NCI-H524 (cell line): ENCODE measurements at places on chromosomes 3 and 15.

- DNase-seq = no peak
These were observed 67.2 kb upstream of the TP63 start for GRCh38 chr3:189563853-189564563.

GRCh38 chr3:148208975-148209374, 488.7 kb upstream of the AGTR1 start:
- DNase-seq = no peak

- DNase-seq = no peak
These were observed 12.8 kb upstream of the KLHL40 start for GRCh38 chr3:42672515-42672914.

DNA sequence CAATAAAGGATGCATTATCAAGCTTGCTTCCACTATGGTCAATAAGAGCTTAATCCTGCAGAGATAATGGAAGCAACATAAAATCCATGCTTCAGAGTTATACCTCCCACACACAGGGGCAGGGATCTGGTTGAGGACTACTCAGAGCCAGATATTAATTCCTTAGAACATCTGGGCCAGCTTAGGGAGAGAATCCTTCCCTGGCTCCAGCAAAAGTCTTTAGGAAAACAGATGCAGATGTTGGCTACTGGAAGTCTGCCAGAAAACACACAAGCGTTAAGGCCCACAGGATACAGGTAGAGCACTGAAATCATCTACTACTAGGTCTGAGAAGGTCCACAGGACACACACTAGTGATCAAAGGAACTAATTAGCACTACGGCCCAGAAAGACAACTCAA, 25.2 kb downstream of the TMEM202 start:
- no peak for DNase-seq

DNA sequence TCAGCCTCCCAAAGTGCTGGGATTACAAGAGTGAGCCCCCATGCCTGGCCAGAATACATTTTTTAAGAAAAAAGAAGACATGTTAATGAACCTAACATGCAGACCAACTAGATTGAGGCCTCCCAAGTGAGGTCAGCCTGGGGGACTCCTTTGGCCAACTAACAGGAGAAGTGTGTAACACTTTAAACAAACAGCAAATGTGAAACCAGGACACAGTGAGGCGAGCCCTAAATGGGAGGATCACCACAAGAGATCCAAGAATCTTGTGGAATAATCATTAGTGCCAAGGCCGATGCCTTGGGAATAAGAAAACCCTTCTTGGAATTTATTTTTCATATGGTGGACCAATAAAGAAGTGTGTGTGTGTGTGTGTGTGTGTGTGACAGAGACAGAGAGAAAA, 73.9 kb downstream of the ATP10A start:
- no peak for DNase-seq

DNA sequence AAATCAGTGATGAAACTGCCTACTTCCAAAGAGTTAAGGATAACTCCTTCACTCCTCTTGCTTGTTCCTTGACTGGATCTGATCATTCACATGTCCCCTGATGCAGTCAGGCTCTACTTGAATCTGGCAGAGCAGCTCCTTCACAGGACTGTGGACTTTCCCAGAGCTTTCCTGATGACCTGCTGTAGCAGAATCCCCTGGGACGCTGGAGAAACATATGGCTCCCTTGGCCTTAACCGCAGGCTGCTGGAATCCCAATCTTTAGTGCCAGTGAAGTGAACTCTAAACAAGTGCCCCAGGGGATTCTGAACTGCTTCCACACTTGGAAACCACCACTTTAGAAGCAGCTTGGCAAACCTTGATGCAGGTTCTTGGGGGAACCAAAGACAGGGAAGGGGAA, 217.8 kb downstream of the CHST2 start:
- DNase-seq = peak; percentile 99

GRCh38 chr3:197599089-197599765, 43.5 kb upstream of the BDH1 start:
- no peak for DNase-seq

GRCh38 chr15:59179717-59180116, 26.9 kb upstream of the LDHAL6B start:
- peak; percentile 57 for DNase-seq

DNA sequence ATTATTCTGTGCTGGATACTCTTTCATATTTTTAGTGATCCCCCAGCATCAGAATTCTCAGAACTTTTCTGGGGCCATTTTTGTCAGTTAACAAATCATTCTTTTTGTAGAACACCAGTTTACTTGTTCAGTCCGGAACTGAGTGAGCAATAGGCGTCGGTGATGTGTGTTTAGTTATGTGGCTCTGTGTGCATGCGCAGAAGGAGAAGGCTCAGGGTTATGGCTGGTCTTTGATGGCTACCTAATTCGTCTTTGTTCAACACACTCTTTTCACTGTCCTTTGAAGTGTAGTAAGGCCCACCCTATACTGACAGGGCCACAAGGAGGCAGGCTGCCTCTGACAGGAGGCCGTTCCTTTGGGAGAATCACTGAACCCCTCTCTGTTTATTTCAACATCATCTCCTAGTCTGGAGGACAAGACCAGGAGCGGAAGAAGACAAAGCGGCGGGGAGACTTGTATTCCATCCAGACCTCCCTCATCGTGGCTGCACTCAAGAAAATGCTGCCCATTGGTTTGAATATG, 158.2 kb upstream of the CHRM5 start:
- DNase-seq = no peak

- no peak for DNase-seq
These were observed 16.3 kb upstream of the EMC3 start for GRCh38 chr3:10002951-10003350.

GRCh38 chr15:67144609-67145311, 79.4 kb downstream of the SMAD3 start:
- DNase-seq = no peak

GRCh38 chr15:99704444-99704838, 28.8 kb downstream of the LYSMD4 start:
- peak; percentile 65 for DNase-seq

DNA sequence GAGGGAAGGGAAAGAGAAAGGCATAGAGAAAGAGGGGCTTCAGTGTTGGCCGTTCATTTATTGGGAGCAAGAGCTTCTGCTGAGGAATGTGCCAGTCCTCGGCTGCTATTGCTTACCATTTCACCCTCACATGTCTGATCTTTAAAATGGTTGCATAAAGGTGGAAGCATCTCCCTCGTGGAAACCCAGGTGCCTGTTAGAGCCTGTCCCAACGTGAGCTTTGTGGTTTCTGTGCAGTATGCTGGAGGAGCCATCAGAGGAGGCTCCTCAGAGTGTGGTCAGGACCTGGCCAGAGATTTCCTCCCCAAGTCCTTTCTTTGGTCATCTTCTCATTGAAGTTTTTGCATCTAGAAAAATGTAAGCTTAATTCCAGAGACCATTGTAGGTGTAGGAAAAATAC, 34.4 kb downstream of the PSMD6 start:
- no peak for DNase-seq

DNA sequence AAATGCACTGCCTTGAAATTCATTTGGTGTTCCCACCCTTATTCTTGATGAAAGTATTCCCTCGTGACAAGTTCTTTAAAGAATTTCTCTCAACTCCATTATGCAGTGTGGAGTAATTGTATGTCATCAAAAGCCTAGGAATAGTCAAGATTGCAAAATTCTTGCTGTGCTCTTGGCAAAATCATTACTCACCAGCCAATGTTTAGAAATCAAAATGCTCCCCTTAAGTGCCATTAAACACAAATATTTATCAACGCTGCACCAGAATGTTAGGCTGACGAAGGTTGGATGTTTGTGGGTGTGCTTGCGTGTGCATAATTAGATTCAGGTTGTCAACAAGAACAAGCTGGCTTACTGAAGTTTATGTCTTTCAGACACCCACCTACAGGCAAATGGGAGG, 40.5 kb downstream of the SST start:
- DNase-seq = no peak

DNA sequence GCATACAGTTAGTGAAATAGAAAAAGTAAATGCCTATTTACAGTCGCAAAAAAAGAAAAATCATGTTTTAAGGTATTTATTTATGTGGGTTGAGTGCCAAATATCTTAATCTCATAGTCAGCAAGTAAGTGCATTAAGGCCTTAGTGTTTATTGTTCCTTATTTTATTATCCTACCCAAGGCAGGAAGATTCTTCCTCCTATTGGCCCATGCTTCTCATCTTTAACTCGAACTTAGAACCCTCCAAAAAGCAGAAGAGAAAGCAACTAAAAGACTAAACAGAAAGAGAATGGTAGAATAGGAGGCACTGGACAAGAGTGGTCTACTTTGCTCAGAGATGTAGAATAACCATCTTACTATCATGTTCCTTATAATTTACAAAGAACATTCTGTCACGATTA, 7.5 kb downstream of the RFX7 start:
- DNase-seq = no peak

DNA sequence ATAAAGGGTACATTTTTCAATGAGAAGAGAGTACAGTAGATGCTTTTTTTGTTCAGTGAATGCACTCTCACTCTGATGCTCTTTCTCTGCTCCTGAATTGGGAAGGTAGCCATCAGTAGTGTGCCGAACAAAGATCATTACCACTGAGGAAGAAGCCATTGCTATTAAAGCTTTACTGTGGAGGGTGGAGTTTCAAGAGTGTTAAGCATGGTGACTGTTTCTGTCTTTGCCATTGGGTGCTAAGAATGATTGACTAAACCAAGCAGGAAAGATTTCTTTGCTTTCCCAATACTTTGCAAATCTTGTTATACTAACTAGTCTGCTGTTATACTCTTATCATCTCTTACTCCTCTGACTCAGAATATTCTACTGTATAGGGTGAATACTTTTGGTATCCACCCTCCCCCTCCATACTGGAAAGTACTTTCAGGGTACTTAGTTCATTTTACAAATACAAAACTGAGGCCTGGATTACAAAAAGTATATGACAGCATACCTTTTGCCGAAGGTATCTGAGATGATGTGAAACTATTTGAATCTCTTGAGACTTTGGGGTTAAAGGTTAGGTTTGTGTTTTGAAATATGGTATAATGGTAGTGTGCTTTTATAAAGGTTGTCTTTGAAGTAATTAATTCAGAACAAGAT, 1.7 kb downstream of the RAB11A start:
- DNase-seq = peak; percentile 20

- DNase-seq = no peak
These were observed 21.4 kb downstream of the CCR1 start for GRCh38 chr3:46186471-46187340.

GRCh38 chr15:71791975-71792374, 18.4 kb upstream of the NR2E3 start:
- no peak for DNase-seq

- DNase-seq = peak; percentile 38
These were observed 528.4 kb upstream of the RGMA start for GRCh38 chr15:93617443-93617842.

- DNase-seq = no peak
These were observed 9.0 kb downstream of the GOLIM4 start for GRCh38 chr3:168086541-168087260.

DNA sequence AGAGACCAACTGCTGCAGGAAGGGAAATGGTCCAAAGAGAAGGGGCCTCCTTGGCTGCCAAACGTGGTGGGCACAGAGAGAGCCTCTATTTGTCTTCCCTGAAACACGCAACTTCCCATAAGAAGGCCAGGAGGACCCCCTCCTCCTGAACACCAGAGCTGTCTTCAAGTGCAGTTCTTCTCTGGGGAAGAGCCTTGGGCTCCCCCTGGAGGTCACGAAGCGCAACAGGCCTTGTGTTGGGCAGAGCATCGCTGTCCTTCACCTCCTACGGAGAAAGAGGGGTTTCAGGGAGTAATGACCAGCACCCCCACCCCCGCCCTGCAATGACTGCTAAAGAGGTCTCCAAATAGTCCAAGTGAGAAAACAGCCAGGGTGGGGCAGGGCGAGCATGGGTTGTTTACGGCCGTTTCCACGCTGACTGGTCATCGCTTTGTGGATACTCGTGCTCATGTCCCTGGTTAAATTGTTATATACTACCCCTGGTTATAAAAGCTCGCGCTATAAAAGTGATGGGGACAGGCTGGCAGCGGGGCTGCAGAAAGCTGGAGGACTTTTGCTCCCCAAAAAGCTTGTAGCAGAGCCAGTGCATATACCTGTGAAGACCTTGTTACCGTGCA, 397.5 kb upstream of the ATP10A start:
- DNase-seq = peak; percentile 69

GRCh38 chr3:173066044-173067004, 74.7 kb downstream of the SPATA16 start:
- DNase-seq = peak; percentile 74

- no peak for DNase-seq
These were observed 29.7 kb downstream of the CYFIP1 start for GRCh38 chr15:22950256-22950990.

DNA sequence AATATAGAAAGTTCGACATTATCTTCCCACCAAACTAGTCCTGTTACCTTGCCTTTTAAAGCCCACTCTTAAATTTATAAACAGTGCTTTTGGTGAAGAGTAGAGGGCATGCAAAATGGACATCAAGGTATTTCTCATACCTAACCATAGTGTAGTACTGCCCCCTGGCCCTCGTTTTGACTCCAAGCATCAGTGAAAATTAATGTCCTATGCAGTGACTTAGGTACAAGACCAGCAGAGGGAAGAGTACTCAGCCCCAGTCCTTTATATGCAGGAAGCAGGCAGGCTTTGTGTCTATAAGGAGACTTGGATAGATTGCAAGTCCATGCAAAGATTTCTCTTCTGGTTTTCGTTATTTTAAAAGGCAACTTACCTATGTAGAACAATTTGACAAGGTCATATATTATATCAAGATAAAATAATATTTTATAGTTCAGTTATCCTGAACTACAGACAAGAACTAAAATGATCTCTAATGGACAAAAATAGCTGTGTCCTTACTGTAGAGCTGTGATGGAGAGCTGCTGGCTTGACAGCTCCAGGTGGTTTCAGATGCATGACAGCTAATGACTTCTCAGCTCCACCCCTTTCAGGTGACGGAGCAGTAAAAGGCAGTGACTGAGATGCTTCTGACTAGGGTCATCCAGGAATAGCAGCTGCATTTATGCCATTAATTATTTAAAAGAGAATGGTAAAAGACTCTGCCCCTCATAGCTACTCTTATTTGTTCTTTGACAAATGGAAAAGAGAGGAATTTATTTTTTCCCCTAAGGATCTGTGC, 646.1 kb downstream of the SQOR start:
- DNase-seq = peak; percentile 95
